Type B pancreatic cell (in vitro differentiated cells): ENCODE measurements at places on chromosomes 4 and X. TPM values are rescaled to one million over a fixed set of nuclear protein-coding genes. Genes with fewer than 3 reads are reported as not detected.

DNA sequence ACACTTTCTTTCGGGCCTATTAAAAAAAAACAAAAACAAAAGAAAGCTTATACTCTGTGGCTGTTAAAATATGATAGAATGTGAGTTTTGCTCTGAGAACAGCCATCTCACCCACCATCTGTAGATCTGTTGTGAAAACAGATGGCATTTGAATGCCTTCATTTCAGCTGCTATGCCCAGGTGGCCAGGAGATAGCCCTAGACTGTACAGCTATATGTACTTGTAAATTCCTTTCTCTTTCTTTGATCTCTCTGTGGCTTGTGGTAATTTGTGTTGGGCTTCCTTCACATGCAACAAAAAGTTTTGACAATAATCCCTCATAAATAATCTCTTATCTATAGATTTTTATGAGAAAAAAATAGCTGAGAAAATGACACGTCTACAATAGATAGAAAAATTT lies 38.1 kb downstream of the PNPLA4 start:
- no peak overlapping the region for H3K4me3 ChIP-seq
- H3K4me1 ChIP-seq, result no peaks in the 10 kb centered on the region
- H3K27ac ChIP-seq, result no peak overlapping the region
- no peaks in the 10 kb centered on the region for H3K36me3 ChIP-seq

GRCh38 chrX:149371986-149372385 lies 133.1 kb downstream of the IDS start:
- no peaks in the 10 kb centered on the region for H3K27me3 ChIP-seq
- H3K4me3 ChIP-seq, result no peak overlapping the region
- H3K36me3 ChIP-seq, result no peaks in the 10 kb centered on the region
- H3K27ac ChIP-seq, result no peak overlapping the region
- H3K4me1 ChIP-seq, result no peaks in the 10 kb centered on the region
- no peak for DNase-seq

- H3K27ac ChIP-seq, result no peak overlapping the region
- no peaks in the 10 kb centered on the region for H3K36me3 ChIP-seq
- DNase-seq, result no peak
- no peak overlapping the region for H3K4me3 ChIP-seq
Measured at GRCh38 chrX:68365341-68365740, 68.0 kb downstream of the OPHN1 start.

DNA sequence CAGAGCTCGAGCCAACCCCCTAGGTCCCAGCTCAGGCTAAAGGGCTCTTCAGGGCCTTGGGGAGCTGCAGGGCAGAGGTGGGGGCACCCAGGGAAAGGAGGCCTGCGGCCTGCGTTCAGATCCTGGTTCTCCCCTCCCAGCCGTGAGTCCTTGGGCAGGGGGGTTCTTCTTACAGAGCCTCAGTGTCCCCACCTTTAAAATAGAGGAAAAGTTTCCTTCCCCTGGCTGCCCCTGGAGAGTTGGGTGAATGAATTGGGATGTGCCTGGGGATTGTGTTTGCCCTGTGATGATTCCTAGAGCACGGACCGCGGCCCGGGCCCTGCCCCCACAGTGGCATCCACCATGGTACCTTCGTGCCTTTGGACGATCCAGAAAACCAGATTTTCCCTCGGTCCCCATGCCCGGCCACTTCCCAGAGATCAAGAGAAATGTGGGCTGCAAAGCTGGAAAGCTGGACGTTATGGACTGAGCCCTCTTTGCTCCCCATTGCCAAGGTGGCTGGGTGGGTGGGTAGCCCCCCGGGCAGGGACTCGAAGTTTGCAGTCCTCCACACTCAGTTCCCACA lies 11.4 kb downstream of the HTRA3 start:
- no peaks in the 10 kb centered on the region for H3K36me3 ChIP-seq
- H3K4me1 ChIP-seq, result peaks cover 20% of the 10 kb centered on the region
- peaks cover 7% of the 10 kb centered on the region for H3K27me3 ChIP-seq
- H3K4me3 ChIP-seq, result no peak overlapping the region

- no peak overlapping the region for H3K27ac ChIP-seq
- no peak for DNase-seq
- H3K27me3 ChIP-seq, result no peaks in the 10 kb centered on the region
- no peak overlapping the region for H3K4me3 ChIP-seq
- peaks cover 7% of the 10 kb centered on the region for H3K4me1 ChIP-seq
- peaks cover 3% of the 10 kb centered on the region for H3K36me3 ChIP-seq
Measured at GRCh38 chr4:167555338-167556022, 321.2 kb upstream of the SPOCK3 start.

GRCh38 chrX:30814978-30815377 lies 74.1 kb downstream of the TAB3 start:
- H3K36me3 ChIP-seq, result no peaks in the 10 kb centered on the region
- H3K27ac ChIP-seq, result no peak overlapping the region
- H3K27me3 ChIP-seq, result no peaks in the 10 kb centered on the region
- H3K4me1 ChIP-seq, result no peaks in the 10 kb centered on the region
- no peak overlapping the region for H3K4me3 ChIP-seq

- no peaks in the 10 kb centered on the region for H3K36me3 ChIP-seq
- no peaks in the 10 kb centered on the region for H3K4me1 ChIP-seq
- H3K27me3 ChIP-seq, result no peaks in the 10 kb centered on the region
- H3K27ac ChIP-seq, result no peak overlapping the region
- no peak for DNase-seq
- no peak overlapping the region for H3K4me3 ChIP-seq
Measured at GRCh38 chr4:28469387-28469786, 1608.7 kb downstream of the STIM2 start.

- H3K4me1 ChIP-seq, result peaks cover 4% of the 10 kb centered on the region
- H3K4me3 ChIP-seq, result no peak overlapping the region
- DNase-seq, result no peak
- H3K27me3 ChIP-seq, result no peaks in the 10 kb centered on the region
Measured at GRCh38 chr4:86670298-86670697, 76.2 kb downstream of the PTPN13 start.

The H2BW2 gene
- not detected in 2 replicates for total RNA-seq

The DMRTC1 gene
- total RNA-seq, result 0.51 and 1.2 TPM in 2 replicates

The RPGR gene
- total RNA-seq, result 8.4 and 13.2 TPM in 2 replicates

The SLC9B1 gene
- total RNA-seq, result 0.71 and 1.6 TPM in 2 replicates
